IMR-90 (cell line): ENCODE measurements at places on chromosomes 3 and 15. TPM values are rescaled to one million over a fixed set of nuclear protein-coding genes. Genes with fewer than 3 reads are reported as not detected.
A peak's percentile ranks its signal among the peaks of the same experiment; 100 is the strongest.

Gene NEIL1
- 0.56 and 1.1 TPM in 2 replicates for total RNA-seq

Gene RFT1
- total RNA-seq: 23.5 and 28.6 TPM in 2 replicates

DNA sequence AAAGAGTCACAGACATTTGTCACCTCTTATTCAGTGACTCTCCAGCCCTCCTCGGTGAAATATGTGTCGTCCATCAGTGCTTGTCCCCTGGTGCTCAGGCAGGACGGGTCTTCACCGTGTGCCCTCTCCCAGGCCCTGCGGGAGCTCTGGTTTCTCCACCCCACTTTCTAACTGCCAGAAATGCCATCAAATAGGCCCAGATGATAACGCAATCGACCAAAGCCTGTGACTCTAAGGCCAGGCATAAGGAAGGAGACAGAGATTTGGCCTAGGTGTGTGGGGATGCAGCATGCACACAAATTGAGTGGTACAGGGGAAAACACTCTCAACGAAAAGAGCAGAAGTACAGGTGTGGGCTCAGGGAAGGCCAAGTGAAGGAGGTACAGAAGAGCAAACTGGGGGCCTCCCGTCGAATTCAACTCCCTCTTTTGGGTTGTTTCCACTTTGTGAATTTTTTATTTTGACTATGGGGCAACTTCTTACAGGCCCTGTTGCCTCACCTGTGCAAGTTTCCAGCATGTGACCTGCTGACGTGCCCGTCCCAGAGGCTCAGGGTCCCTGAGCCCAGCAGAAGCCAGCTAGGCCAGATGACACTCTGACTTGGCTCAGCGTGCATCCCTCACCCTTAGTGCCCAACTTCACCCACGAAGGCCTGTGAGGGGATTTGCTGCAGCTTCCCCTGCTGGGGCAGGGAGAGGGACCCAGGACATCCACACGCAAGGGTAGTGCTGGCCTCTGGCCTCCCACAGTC lies 4.7 kb downstream of the NUP210 start:
- DNase-seq: no peak

- no peak for DNase-seq
These were observed 50.0 kb downstream of the CYP19A1 start for GRCh38 chr15:51288143-51289065.

Gene C3orf62
- total RNA-seq: 0.83 and 0.90 TPM in 2 replicates

Gene FAM107A
- not detected in 2 replicates for total RNA-seq

GRCh38 chr15:82969353-82969752 lies 16.7 kb upstream of the RAMAC start:
- no peak for DNase-seq

GRCh38 chr3:108311797-108312196 lies 15.4 kb downstream of the HHLA2 start:
- peak; percentile 20 for DNase-seq

Gene HDGFL3
- 9.5 and 31.4 TPM in 2 replicates for total RNA-seq
